ENCODE measurements at places on chromosomes 3 and 15. TPM values are rescaled to one million over a fixed set of nuclear protein-coding genes. Genes with fewer than 3 reads are reported as not detected.

GRCh38 chr3:172142051-172142863, 102.9 kb downstream of the FNDC3B start:
- no peak for DNase-seq

DNA sequence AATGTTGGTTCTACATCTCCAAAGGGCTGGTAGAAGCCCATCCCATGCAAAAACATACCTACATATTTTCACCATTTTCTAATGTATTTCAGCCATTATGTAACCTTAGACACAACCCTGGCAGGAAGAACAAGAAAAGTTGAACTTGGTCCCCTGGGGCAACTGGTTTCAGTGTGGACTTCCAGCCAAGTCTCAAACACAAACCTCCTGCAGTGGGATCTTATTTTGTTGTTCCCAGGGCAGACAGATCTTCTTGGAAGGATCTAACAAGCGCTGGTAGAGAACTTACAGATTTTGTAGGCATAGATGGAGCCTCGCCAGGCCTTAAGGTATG, 96.3 kb downstream of the ADAMTS17 start:
- no peak for DNase-seq

- no peak for DNase-seq
Measured at GRCh38 chr3:143650827-143651226, 197.4 kb downstream of the SLC9A9 start.

DNA sequence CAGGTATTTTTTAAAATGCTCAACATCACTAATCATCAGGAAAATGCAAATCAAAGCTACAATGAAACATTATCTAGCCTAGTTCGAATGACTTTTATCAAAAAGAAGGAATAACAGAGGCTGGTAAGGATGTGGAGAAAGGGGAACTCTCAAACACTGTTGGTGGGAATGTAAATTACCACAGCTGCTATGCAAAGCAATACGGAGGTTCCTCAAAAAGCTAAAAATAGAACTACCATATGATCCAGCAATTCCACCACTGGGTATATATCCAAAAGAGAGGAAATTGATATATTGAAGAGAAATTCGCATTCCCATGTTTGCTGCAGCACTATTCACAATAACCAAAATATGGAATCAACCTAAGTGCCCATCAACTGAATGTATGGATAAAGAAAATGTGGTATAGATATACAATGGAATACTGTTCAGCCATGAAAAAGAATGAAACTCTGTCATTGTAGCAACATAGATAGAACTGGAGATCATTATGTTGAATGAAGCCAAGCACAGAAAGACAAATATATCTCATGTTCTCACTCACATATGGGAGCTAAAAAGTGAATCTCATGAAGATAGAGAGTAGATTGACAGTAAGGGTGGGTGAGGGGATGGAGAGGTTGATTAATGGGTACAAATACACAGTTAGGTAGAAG, 19.7 kb upstream of the CLN6 start:
- no peak for DNase-seq

KIF7 gene
- 41.1 TPM for total RNA-seq

DNA sequence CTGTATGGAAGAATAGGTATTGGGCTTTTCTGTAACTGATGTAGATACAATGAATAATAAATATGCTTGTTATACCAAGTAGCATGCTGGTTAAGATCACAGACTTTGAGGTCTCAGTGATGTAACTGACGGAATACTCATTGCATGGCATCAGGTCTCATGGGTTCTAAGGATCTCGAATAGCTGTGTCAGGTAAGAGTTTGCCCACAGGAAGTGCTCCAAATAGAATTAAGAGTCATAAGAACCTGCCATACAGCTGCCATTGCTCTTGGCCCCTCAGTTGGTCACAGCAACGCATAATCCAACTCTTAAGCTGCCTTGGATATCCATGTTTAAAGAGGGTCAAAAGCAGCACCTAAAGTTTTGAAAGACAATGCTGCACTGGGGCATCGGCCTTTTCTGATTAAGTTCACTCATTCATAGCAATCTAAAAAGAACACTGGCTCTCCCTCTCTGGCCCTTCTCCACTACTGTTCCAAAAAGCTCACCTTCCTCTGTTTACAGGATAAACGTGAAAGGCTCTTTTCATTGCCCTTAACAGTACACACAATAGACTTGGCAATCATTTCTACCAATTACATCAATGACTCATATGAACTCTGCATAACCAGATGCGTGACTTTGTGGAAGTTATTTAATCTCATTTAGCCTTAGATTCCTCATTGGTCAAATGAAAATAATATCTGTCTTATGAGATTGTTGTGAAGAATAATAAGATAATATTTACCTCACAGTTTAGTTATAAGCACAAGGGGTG, 74.6 kb downstream of the ZBTB20 start:
- no peak for DNase-seq

ZPLD1 gene
- not detected for total RNA-seq

GRCh38 chr3:197736010-197736490, 654 bp downstream of the RUBCN start:
- DNase-seq = no peak

GRCh38 chr3:88225326-88226008, 75.7 kb downstream of the C3orf38 start:
- DNase-seq = no peak
